Thyroid gland (tissue), 4 donors: ENCODE measurements at places on chromosomes 1 and 21. TPM values are rescaled to one million over a fixed set of nuclear protein-coding genes. Genes with fewer than 3 reads are reported as not detected.

GRCh38 chr1:54464477-54465146 lies 58.4 kb upstream of the SSBP3 start:
- H3K4me1 ChIP-seq: peaks cover 25% of the 10 kb centered on the region
- DNase-seq: no peak
- H3K4me3 ChIP-seq: no peak overlapping the region
- no peaks in the 10 kb centered on the region for H3K27me3 ChIP-seq

GRCh38 chr1:246072456-246072955 lies 434.6 kb downstream of the SMYD3 start:
- no peak overlapping the region for H3K4me3 ChIP-seq
- peaks cover 11% of the 10 kb centered on the region for H3K4me1 ChIP-seq
- no peaks in the 10 kb centered on the region for H3K36me3 ChIP-seq
- H3K27me3 ChIP-seq: no peaks in the 10 kb centered on the region
- no peak overlapping the region for H3K27ac ChIP-seq

DNA sequence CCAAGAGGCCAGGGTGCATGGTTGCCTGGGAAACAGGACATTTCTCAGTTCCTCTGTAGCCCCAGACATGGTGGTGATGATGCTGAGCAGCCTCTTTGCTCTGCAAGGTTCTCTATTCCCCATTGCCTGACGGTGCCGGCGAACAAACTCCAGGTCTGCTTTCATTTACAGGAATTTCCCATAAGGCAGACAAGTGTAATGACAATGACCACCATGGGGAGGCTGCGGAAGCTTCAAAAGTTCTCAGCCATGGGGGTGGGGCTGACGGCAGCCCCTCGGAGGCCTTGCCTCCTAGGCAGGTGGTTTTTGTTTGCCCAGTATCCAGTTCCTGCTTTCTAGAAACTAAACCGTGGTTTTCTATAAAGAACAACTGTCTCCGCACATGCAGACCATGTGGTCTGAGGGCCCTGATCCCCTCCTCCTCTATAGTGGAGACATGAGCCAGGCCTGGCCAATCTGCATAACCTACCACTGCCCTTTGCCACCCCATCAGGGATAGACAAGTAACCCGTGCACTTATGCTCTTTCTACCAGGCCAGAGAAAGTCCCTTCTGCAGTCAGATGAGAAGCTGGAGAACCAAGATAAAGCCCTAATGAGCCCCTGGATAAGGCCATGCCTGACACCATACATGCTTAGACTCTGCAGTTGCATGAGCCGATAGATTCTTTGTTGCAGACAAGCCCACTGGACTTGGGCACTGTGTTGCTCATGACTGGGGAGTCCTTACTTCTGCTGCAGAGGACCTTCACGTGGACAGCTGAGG lies 54.1 kb downstream of the LDLRAD2 start:
- H3K27ac ChIP-seq: no peak overlapping the region
- H3K27me3 ChIP-seq: no peaks in the 10 kb centered on the region
- no peak for DNase-seq
- peaks cover 36% of the 10 kb centered on the region for H3K36me3 ChIP-seq
- no peak overlapping the region for H3K4me3 ChIP-seq

DNA sequence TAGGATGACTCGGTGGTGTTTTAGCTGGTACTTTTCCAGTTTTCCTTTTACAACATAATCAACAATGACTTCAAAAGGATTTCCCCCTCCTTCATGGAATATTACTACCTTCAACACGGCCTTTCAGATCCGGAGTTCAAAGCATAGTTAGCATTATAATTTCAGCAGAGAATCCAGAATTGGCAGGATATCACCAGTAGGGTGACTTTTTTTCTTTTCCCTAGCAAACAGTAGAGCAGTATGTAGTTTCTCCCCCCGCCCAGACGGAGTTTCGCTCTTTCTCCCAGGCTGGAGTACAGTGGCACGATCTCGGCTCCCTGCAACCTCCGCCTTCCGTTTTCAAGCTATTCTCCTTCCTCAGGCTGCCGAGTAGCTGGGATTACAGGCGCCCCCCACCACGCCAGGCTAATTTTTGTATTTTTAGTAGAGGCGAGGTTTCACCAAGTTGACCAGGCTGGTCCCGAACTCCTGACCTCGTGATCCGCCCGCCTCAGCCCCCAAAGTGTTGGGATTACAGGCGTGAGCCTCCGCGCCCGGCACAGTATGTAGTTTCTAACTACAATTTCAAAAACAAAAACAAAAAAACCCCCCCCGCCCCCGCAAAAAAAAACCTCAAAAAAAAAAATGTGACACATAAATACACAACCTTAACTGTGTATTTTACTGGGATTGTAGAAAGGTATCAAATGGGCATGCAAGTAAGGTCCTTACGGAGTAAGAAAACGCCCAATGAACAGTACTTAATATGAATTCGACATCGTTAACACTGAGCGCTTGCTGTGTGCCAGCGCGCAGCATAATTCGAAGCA lies 1.5 kb upstream of the COX20 start:
- peak; percentile 64 for DNase-seq
- no peak overlapping the region for H3K4me3 ChIP-seq
- H3K4me1 ChIP-seq: peaks cover 25% of the 10 kb centered on the region
- H3K36me3 ChIP-seq: no peaks in the 10 kb centered on the region

OSCP1 gene
- total RNA-seq: 21.5 TPM

LEFTY1 gene
- 1.0 TPM for total RNA-seq

GRCh38 chr1:208239473-208240381 lies 4.5 kb downstream of the PLXNA2 start:
- peaks cover 51% of the 10 kb centered on the region for H3K4me1 ChIP-seq
- no peak for DNase-seq
- H3K4me3 ChIP-seq: no peak overlapping the region
- no peaks in the 10 kb centered on the region for H3K36me3 ChIP-seq
- H3K27me3 ChIP-seq: no peaks in the 10 kb centered on the region

SLC16A4 gene
- total RNA-seq: 30.5 TPM

UAP1 gene
- 39.2 TPM for total RNA-seq
